ENCODE measurements at places on chromosomes 13 and 19. TPM values are rescaled to one million over a fixed set of nuclear protein-coding genes. Genes with fewer than 3 reads are reported as not detected.

DNA sequence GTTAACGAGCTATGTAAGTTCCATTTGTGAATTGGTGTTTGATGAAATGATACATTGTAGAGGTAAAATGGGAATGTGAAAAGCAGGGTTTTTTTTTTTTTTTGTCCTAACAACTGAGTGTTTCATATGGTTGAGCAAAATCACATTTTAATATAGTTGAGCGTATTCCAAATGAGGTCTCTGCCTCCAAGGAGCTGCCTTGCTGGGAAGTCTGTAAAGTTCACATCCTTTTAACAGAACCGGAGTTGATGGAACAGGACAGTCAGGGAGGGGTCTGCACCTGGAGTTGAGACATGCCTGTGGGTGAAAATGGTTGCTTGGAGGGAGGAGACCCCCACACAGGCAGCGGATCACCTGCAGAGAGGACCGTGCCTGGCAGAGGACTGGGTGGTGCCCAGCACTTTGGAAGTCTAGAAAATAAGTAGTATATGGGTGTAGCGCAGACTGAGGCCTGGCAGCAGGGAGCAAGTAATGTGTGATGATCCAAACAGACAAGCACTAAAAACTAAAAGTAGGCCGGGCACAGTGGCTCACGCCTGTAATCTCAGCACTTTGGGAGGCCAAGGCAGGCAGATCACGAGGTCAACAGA, 75.2 kb upstream of the UBAC2 start:
- DNase-seq = no peak

DNA sequence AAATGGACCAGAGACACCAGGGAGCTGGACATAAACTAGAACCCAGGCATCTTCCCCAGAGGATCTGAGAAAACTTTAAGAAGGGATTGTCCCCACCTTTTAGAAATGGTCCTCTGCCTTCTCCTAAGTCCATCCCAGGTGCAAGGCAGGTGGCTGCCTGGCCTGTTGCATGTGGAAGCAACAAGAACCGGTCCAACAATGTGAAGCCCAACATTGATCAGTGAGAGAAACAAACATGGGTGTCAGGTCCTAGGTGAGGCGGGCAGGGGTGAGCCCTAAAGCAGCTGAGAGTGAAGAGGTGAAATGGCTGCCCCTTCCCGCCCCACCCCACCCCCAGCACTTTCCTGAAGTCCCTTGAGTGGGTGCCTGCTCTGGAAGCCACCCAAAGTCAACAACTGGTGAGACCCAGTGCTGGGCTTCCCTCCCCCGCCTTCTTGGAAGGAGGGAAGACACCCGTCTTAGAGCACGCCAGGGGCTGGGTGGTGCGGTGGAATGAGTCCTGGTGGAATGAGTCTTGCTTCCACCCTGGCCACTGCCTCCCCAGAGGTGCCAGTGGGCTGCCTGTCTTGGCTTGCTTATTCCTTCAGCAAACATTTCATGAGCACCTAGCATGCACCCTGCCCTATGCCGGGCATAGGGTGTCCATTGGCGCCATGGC, 1.7 kb downstream of the AP1M1 start:
- DNase-seq = no peak

- no peak for DNase-seq
These were observed 53.9 kb downstream of the TM9SF2 start for GRCh38 chr13:99555149-99555548.

DNA sequence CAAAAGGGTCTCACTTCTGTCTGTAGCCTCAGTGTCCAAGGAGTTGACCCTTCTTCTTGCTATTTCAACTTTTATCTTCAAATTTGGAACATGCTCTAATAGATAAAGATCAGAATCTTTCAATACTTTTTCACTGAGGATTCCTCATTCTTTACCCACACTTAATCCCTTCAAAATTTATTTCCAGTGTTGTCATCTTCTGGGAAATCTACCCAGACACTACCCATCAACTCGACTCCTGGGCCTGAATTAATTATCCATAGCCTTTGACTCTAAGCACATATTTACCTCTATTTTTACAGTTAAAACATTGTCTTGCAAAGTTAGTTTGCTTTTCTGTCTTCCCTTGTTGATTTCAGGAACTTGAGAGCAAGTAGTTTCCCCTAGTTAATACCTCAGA, 1022.5 kb downstream of the PCDH9 start:
- DNase-seq = no peak

- DNase-seq = no peak
These were observed 235.2 kb downstream of the KCNRG start for GRCh38 chr13:50250401-50250800.

DNA sequence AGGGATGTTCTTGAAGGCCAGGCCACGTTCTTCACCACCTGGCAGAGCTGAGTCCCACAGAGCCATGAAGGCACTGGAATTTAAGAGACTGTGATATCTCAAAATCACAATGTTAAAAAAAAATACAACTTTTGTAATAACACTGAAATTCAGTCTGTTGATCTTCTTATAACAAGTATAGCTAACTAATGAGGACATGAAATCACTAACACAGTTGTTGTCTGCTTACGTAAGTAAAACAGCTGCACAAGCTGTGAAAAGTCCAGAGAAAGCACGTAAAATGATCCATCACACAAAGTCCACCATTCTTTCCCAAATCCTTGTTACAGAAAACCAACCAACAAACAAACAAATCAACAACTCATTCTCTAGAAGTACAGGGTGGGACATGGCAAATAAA, 32.9 kb downstream of the FLT3 start:
- DNase-seq = no peak

GRCh38 chr19:8340341-8341096, 2.5 kb downstream of the KANK3 start:
- DNase-seq = peak; percentile 82

GRCh38 chr19:41364524-41365391, 809 bp upstream of the B9D2 start:
- no peak for DNase-seq

DNA sequence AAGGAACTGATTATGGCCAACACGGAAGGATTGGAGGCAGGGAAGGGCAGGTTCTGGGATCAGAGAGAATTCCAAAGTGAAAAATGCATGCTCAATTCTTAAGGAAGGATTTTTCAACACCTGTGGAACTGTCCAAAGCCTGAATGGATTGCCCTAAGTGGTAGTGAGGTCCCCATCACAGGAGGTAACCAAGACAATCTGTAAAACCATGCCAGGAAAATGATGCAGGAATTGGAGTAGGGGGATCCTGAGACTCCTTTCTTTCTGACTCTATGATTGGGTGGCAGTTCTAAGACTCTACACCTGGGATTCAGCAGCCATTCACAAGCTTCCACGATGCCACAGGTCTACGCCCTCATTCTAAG, 56.5 kb upstream of the ZNRF4 start:
- DNase-seq = no peak

DNA sequence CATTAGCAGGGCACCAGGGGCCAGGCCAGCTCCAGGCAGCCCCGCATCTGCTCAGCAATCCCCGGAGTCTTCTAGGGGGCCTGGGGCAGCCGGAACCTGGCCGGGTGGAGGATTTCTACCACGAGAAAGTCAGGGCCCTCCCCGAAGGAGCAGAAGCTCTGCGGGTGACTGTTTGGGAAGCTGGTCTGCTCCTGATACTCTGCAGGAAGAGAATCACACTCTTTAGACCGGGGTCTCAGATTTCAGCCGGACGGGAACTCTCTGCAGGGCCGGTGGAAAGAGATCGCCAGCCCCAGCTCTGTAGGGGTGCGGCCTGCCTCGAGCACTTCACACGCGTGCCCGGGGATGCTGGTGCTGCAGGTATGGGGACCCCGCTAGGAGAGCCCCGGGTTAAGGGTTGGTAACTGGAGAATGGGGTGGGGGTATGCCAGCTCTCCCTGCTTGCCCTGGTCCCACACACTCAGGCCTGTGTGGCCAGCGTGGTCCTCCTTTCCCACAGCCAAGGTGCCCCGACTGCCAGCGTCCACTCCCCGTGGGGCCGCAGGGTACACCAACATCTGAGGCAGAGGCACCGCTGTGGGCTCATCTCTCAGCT, 20.1 kb downstream of the RASA3 start:
- DNase-seq = peak; percentile 46

DNA sequence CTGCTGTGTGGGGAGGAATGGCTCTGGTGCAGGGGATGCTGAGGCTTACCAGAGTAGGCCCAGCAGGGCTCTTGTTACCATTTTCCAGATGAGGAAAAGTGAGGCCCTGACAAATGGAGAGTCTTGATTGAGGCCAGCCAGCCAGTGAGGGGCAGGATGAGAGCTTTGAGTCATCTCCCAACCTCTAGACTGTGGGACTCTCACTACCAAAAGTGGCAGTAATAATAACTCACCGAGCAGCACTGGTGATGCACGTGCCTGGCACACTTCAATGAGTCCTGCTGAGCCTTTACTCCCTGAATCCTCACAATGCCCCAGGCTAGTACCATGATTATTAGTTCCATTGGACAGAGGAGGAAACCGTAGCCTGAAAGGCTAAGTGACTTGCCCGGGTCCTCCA, 7.8 kb downstream of the CIC start:
- no peak for DNase-seq

DNA sequence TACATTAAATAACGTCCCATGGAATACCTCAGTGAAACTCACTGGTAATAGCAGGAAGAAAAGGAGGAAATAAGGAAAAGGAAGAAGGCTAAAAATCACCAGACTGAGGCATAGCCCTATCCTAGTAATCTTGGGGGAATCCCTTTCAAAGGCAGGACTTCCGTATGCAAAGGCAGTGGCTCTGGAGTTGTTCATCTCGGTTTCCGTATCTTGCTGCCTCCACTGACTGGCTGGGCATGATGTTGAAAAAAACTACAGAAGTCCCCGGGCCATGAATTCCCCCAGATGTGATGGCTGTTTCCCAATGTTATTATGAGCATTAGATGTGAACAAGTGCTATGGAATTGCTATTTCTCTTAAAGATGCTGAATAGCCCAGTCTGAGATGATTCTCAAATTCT, 5.5 kb downstream of the FPR2 start:
- DNase-seq = no peak

- DNase-seq = no peak
These were observed 14.2 kb downstream of the ZNF473 start for GRCh38 chr19:50039968-50040367.

DNA sequence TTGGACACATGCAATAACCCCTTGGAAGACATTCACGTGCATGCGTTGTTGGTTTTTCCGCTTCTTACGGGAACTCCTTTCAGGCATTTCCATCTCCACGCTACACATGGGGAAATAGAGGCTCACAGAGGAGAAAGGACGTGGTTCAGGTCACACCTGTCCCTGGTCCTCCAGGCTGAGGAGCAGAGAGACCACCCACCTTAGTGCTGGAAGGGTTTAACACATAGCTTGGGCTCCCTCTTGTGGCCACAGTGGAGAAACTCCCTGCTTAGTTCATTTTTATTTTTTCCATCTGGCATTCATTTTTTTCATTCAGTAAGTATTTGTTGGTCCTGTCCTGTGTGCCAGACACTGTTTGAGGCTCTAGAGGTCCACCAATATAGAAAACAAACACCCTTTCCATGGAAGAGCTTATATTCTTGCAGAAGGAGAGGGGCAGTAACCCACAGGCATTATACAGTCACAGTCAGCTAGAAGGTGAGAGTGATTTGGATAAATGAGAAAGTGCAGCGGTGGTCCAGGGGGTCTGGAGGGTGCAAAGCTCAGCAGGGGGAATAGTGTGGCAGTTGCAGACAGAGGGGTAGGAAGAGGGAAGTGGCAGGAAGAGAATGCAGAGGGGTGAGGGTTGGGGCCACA, 24.2 kb upstream of the TTYH1 start:
- no peak for DNase-seq

DNA sequence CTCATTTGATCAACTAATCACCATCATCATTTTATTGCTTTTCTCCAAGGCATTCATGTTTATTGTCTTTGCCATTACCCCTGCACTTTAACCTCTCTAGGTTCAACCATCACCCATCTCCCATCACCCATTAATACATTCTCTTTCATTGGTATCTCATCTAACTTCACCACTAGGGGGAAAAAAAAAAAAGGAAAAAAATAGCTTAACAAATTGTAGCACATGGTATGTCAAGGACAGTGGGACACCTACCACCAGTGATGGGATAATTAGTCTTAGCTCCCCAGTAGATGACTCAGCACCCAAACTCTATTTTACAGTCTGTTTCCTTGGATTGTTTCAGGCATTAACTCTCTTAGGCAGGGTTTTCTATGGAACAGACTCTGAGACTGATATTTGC, 1770.2 kb upstream of the MIR17HG start:
- no peak for DNase-seq

- no peak for DNase-seq
These were observed 102.5 kb downstream of the FGF14 start for GRCh38 chr13:102299366-102299765.

- DNase-seq = no peak
These were observed 1.1 kb downstream of the SOX1 start for GRCh38 chr13:112067871-112068539.

- peak; percentile 87 for DNase-seq
These were observed at the start of gene ZNF415 for GRCh38 chr19:53132141-53132991. Gene ZNF415 (minus strand): TSS chr19:53132910. CDS start chr19:53122676, 10,234 bp downstream.

DNA sequence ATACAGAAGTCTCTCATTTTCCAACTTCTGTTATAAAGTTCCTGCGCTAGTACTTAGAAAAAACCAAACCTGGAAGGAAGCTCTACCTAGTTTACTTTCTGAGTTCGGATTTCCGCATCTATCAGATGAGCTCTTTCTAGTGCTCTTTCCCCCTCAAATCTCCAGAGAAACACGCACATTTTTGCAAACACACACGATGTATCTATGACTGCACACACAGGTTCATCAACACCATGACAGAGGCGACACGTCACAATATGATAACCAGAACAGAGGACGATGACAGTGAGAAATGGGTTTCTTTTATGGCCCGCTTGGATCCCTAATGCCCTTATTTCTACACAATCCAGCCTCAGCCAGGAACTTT, 629 bp upstream of the LRRC63 start:
- no peak for DNase-seq

Gene FFAR3
- not detected for polyA plus RNA-seq

Gene TPTE2
- 0.04 TPM for polyA plus RNA-seq

Gene CLC
- not detected for polyA plus RNA-seq

Gene DKKL1
- not detected for polyA plus RNA-seq

Gene SHISA7
- polyA plus RNA-seq = not detected

Gene ZNF480
- 5.3 TPM for polyA plus RNA-seq

Gene KDELR1
- polyA plus RNA-seq = 40.0 TPM

Gene CEACAM20
- not detected for polyA plus RNA-seq

Gene SMAD9
- 1.0 TPM for polyA plus RNA-seq

Gene SUPT20H
- 25.7 TPM for polyA plus RNA-seq

All from psoas muscle (tissue), 8 donors.